Epithelial cell of esophagus (primary cell): ENCODE measurements at places on chromosomes 11 and 22.

- DNase-seq, result no peak
These were observed 19.5 kb upstream of the SIK3 start for GRCh38 chr11:117117681-117118080.

GRCh38 chr11:114273071-114273470, 23.1 kb upstream of the NNMT start:
- no peak for DNase-seq

DNA sequence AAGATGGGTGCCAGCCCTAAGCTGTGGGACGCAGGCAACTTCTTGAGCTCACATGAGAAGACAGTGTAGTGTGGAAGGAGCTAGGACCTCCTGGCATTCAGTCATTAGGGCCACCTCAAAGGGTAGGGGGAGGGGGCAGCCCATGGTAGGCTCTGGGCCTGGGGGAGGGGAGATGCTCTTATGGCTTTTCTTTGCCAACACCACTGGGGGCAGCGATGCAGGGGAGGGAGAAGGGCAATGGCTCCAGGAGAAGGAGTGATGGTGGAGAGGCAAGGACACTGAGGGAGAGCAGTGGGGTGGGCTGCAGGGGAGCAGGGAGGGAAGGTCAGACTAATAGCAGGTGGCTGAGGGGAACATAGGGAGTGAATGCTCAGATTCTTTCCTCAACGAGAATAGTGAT, 63.3 kb upstream of the SUSD2 start:
- no peak for DNase-seq

DNA sequence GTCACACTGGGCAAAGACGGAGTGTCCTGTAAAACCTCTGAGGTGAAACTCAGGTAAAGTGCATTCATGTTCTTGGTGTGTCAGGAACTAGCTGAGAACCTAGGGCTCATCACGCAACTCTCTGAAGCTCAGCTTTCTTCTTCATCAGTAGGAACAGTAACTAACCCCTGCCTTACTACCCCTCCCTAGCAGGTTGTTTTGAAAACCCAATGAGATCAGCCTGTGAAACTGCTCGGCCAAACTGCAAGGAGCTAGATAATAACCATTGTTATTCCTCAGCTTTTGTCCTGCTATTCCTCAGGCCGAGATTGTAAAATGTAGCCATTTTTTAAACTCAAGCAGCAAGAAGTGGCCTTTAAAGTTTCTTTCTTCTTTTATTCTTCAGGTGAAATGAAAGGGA, 9.8 kb upstream of the FJX1 start:
- DNase-seq, result no peak

DNA sequence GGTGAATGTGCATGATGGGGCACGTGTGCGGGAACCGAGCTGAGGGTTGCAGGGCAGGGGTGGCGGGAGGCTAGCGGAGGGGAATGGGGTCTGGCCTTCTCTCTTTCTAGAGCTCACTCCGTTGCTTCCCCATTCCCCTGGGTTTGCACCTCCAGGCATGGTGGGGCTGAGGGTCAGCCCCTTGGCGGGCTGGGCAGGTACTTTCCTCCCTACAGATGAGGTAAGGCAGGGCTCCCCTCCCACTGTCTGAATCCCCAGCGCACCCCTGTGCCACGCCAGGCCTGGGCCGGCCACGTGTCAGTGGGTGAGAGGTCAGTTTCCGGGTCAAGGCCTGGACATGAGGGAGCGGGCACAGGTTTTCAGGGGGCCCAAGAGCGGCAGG, 8.9 kb downstream of the SUSD2 start:
- DNase-seq, result no peak

- DNase-seq, result no peak
These were observed 6.9 kb downstream of the MUC6 start for GRCh38 chr11:1029654-1030053.

GRCh38 chr11:128261011-128261421, 326.3 kb downstream of the ETS1 start:
- no peak for DNase-seq

GRCh38 chr11:56558574-56558973, 15.5 kb upstream of the OR5M11 start:
- DNase-seq, result no peak

GRCh38 chr11:9700105-9700801, 36.4 kb downstream of the SWAP70 start:
- no peak for DNase-seq
